ENCODE measurements at places on chromosomes 7 and 10.

GRCh38 chr10:4698075-4698474 lies 127.9 kb upstream of the AKR1E2 start:
- DNase-seq = peak; percentile 35

- no peak for DNase-seq
These were observed 172.9 kb downstream of the PRKCQ start for GRCh38 chr10:6407034-6407721.

GRCh38 chr7:102319671-102320070 lies 33.0 kb downstream of the SH2B2 start:
- DNase-seq = no peak

- no peak for DNase-seq
These were observed 23.0 kb upstream of the SNX13 start for GRCh38 chr7:17963281-17963680.

DNA sequence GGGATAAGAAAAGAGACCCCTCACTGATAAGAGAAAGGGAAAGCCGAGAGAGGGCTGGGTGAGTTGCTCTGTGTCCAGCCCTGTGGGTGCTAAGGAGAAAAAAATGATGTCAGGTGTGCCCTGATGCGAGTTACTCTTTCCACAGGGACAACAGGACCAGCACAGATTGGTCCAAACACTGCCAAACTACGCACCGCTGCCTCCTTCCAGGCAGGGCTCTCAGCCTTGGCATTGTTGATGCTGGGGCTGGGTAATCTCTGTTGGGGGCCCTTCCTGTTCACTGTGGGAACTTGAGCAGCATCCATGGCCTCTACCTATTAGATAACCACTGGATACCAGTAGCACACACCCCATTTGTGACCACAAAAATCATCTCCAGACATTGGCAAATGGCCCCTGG lies 10.3 kb upstream of the ATP6V0E2 start:
- DNase-seq = peak; percentile 6

GRCh38 chr7:51354897-51355296 lies 38.3 kb upstream of the COBL start:
- DNase-seq = no peak

DNA sequence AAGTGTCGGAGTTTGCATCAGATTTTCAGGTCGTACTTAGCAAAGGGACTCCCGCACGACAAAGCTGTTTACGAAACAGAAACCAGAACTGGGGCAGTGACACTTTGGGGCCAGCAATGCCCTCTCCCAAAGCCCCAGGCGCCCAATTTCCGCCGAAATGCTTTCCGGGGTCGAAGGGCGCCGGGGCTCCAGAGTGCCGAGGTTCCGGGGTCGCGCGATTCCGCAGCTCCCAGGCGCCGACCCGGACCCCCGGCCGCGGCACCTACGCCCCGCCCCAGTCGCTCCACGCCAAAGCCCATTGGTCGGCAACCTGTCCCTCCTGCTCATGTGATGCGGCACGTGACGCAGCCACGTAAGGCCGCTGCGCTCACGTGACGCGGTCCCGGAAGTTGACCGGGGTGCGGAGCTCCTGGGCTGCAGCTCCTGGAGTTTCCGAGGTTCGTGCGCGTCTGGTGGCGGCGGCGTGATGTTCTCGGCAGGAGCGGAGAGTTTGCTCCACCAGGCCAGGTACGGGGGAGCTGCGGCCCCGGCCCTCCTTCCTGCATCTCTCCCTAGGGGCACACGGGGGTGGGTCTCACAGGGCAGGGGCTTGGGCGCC lies at the start of gene AP5Z1:
Gene AP5Z1 (plus strand): TSS at position 374 of the 598 bp plus-strand sequence. CDS start 93 bp downstream, at position 467.
- DNase-seq = peak; percentile 98

DNA sequence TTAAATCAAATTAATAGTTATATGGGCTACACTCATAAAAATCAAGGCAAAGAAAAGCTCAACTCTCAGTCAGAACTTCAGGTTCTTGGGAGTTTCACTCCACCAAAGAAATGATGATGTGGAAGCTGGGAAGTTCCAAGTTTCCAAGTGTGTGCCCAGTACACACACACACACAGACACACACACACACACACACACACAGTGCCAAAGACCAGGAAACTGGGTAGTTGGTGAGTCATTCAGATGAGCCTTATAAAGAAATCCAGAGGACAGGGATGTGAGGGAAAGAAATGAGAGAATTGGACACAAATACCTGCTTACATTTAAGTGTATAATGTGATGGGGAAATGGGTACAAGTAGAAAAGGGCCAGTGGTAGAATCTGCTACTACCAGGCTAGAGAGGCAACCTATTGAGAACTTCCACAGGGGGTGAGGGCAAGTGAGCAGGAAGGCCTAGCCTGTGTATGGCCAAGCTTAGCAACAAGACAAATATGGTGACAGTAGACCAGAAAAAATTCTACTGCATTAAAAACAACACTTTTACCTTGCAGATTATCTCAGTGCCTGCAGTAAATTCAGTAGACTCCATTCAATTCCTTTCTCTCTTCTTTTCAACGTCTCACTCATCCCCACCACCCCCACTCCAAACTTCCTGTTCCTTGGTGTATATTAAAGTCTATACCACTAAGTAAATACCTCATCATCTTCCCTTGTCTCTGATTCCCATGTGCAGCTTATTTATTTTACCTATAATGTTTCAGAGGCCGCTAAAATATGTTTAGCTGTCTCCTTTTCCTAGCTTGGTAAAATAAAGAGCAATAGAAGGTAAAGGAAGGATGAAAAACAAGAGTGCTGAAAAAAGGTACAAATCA lies 95.0 kb downstream of the CABCOCO1 start:
- DNase-seq = no peak

DNA sequence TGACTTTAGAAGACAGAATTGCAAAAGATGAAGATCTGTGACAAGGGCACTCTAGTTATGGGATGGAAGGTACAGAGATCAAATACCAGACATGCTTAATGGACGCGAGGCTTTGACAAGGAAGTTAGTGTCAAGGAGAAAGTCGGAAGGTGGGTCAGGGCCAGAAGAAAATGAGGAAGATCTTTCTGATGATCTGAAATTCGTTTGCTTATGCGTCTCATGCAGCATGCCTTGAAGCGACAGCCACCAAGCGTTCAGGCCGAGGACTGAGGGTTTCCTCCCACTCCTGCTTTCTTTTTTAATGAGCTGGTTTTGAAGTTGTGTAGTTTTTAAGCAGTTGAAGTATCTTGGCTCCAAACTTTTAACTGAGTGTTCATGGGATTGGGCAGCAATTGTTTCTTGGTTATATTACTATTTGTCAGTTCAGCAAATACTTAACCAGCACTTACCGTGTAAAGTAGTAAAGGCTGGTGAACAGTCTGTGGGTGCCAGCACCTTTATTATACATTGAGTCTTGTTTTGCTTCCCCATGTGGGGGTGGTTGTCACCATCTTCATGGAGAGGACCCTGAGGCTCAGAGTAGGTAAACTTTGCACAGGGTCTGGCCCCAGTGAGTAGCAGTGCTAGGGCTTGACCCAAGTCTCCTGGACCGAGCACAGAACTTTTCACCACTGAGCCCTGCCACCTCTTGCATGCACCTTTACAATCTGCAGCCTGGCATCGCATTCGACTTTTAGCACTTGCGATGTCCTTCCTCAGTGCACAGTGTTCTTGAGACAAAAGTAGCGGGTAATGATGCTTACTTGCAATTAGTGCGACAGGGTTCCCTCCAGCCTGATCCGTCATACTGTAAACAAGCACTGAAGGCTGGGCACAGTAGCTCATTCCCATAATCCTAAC lies 14.3 kb upstream of the BHLHA15 start:
- no peak for DNase-seq

DNA sequence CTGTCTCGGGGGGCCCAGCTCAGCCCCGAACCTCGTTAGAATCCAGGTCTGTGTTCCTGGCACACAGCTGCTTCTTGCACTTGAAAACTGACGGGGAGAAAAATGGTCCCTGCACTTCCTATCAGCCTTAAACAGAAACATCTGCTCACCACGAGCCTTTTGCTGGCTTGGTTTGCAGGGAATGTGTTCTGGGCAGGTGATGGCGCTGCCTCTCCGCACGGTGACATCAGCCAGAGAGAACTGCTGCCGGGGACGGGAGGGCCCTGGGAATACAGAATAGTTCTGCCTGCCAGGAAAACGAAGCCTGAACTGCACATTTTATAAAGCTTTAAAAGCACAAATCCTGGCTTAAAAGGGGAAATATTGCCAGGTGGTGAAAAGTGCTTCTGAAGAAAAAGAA lies 622.5 kb downstream of the TYW1 start:
- no peak for DNase-seq

GRCh38 chr10:30866896-30867295 lies 164.8 kb downstream of the ZNF438 start:
- DNase-seq = no peak

DNA sequence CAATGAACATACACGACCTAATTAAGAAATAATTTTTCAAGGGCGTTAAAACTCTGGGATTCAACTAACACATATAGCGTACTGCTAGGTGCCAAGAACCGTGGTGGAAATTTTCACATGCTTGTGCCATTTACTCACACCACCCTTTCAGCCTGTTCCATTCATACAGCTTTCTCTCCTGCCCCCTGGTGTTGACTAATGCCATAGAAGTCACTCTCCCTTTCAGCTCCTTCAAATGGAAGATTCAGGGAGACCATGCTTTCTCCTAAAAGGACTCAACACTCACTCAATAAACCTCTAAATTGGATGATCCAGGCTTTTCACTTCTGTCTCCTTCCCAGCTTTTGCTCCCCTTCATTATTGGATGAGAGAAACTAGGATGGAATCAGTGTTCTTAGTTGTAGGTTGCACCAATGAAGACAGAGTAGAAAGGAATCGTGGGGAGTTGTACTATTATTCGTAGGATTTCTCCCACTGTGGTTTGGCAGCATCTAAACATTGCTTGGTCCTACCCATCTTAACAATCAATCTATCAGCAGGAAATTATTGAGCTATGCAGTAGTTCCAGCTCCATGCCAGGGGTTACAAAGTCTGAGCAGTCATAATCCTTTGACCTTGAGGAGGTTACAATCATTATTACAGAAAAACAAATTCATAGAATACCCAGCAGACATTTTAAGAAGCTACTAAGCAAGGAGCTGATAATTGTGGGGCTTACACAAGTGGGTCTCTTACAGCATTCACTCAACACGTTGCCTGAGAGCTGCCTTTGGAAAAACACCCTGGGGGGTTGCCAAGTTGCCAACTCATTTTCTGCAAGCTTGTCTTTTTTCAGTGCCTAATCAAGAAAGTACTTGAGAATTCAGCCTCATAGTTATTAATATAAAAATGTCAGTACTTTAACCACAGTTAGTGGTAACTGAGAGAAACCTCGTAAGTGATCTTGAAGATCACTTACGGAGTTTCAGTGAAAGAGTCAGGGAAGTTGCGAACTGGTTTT lies 2.8 kb upstream of the PPP1R3C start:
- peak; percentile 45 for DNase-seq

GRCh38 chr10:78700413-78700812 lies 368.4 kb upstream of the ZMIZ1 start:
- DNase-seq = peak; percentile 67

GRCh38 chr7:101200862-101201599 lies at the start of gene MOGAT3:
Gene MOGAT3 (minus strand): TSS chr7:101201036. CDS start chr7:101200854, 182 bp downstream.
- no peak for DNase-seq

DNA sequence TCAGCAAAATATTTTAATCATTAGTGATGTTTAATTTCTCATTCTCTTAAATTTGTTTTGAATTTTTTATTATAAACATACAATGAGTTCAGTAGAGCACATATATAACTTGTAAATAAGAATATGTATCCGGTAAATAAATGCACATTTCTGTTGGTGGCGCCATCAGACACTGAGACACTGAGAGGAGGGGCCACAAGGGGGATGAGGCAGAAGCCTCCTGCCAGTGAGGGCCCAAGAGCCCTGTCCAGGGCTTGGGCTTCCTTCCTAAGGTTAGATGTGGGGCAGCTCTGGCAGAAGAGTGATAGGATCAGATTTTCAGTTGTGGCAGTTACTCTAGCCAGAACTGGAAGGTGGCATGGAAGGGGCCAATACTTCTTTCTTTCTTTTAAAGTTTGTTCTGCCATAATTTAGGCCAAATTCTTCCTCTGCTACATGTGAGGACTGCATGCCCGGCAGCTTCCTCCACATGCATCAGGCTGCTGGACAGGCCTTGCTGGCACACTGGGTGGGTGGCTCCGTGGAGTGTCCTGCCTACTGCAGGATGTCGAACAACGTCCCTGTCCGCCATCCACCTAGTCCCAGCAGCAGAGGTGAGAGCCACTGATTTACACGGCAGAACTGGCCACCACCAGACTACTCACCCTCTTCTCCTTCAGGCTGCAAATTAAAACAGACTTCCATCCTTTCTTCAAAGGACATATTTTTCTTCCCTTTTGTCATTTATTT lies 13.2 kb downstream of the PTPRN2 start:
- no peak for DNase-seq

DNA sequence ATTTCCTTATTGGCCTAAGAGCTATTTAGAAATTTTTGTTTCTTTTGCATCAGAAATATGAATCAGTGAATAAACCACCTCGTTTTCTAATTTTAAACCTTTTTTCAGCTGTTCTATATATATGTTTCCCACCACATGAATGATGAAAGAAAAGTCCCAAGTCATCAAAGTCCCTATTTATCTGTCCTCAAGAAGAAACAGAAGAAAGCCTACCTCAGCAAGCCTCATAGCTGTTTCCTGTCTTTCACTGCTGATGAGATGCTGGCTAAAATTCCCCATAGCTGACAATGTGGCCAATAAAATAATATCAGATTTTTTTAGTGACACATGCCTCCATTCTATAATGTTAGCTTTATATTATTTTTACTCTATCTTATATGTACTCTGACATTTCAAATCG lies 54.2 kb downstream of the SEC61G start:
- DNase-seq = no peak

- no peak for DNase-seq
These were observed 11.1 kb downstream of the ADIRF start for GRCh38 chr10:86979296-86979818.

DNA sequence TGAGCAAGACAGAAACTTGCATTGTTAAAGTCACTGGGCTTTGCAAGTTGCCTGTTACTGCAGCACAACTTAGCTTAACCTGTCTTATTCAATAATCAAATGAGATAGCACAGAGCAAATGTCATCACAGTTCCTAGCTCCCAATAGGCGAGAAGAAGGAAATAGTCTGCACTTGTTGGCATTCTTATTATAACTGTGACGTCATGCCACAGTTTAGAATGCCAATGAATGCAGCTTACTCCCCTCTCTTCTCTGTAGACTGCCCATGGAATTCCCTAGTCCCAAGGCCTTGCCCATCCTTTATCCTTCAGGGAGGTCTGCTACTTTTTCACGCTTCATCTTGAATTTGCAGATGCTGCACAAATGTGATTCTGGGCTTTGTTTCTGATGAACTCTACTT lies 1094.9 kb upstream of the AUTS2 start:
- DNase-seq = no peak

- peak; percentile 72 for DNase-seq
These were observed 116.6 kb upstream of the GALNT17 start for GRCh38 chr7:71015252-71015900.

- no peak for DNase-seq
These were observed 44.2 kb downstream of the JMJD1C start for GRCh38 chr10:63421591-63421990.

DNA sequence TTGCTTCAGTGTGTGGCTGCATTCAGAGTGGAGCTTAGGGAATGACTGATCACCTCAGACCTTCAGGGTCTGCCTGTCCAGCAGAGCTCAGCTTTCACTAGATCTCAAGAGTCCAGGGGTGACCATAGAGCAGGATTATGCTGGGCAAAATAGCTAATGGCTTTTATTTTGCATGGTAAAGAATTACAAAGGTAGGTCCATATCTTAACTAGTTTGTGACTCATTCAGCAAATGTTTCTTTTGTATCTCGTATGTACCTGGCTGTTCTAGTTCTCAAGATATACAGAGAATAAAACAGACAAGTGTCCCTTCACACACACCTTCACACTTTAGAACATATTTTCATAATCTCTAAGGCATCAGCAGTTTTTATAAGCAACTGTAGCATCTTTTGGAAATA lies 180.5 kb downstream of the DYNC1I1 start:
- DNase-seq = no peak

- DNase-seq = no peak
These were observed 32.0 kb downstream of the ZMIZ1 start for GRCh38 chr10:79100771-79101170.

Measured in right cardiac atrium (tissue), 5 donors.